ENCODE measurements at places on chromosomes 11 and 22.
A peak's percentile ranks its signal among the peaks of the same experiment; 100 is the strongest.

GRCh38 chr11:77406396-77406795, 67.5 kb downstream of the PAK1 start:
- no peak for DNase-seq

DNA sequence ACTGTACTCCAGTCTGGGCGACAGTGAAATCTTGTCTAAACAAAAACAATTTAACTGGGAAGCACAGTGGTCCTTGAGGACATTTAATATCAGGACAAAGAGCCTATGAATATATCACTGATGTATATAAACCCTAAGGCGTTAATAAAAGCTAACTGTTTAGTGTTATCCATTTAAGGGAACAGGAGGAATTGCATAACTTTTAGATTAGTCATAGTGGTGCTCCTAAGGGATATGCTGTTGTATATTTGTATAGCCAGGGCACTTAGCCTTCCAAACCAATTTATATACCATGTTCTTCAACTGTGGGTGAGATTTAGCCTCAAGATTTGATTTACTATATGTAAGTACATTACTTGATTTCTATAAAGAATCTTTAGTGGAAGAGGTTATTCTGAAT, 3.0 kb upstream of the CHEK1 start:
- DNase-seq = no peak

DNA sequence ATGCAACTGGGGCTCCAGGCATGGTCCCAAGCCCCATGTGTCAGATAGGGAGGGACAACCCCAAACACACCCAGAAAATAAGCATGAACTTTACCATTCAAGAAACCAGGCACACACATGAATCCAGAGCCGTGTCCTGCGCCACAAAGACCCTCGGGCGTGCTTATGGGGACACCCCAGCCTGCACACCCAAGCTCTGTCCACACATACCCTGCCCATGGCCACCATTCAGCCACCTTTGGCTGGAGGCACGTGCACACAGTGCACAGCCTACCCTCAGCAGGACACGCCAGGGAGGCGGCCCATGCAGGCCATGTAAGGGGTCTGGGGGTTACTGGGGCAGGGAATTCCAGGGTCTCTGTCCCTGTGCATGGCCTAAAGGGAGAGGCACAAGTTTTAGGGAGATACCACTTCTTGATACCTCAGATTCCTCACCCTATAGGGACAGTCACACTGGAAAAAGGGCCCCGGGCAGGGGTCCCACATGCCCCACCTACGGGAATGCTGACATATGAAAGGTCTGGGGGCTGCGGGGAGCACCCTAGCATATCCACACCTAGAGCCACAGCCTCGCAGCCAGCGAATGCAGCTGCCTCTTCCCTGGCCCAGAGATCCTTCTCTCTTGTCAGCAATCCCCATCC, 20.6 kb downstream of the PACSIN2 start:
- DNase-seq = no peak

- no peak for DNase-seq
Observed at GRCh38 chr11:9861860-9862725, 198.2 kb downstream of the SWAP70 start.

DNA sequence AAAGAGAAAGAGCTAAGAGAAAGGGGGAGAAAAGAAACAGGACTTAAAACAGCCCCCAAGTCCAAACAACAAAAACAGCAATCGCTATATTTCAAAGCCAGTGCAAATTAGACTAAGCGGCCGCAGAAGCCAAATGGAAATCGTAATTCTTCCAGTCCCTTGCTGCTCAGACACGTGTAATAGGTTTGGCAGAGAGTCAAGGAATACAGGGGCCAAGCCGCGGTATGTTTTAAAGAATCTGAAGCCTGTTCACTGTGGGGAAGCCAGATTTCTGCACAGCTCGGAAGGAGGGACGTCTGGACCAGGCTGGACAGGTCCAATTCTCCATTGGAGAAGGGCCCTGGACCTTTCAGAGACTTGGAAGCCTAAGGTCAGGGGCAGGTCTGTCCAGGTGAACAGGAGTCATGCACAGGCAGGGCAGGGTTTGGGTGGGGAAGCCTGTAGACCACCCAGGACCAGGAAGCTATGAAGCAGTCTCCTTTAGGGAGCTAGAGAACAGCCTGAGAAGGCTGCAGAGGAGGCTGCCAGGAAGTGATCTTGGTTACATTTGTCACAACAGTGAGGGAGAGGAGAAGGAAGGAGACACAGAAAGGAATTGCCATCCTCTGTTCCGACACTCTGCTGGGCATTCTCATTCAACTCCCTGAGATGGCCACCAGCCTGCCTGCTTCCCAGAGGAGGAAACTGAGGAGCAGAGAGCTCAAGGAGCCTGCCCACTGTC, 265.5 kb upstream of the ISX start:
- DNase-seq = no peak

GRCh38 chr11:46332568-46333393, 14.5 kb upstream of the DGKZ start:
- peak; percentile 40 for DNase-seq

GRCh38 chr11:30436801-30437200, 113.9 kb downstream of the ARL14EP start:
- no peak for DNase-seq

GRCh38 chr11:17504330-17505107, 27.9 kb upstream of the ABCC8 start:
- DNase-seq = peak; percentile 68

- no peak for DNase-seq
Observed at GRCh38 chr11:102410382-102410784, 42.2 kb downstream of the TMEM123 start.
